ENCODE measurements at places on chromosomes 7 and 10. TPM values are rescaled to one million over a fixed set of nuclear protein-coding genes. Genes with fewer than 3 reads are reported as not detected.

Gene GIMAP6
- total RNA-seq = not detected

Gene AQP1
- 25.9 TPM for total RNA-seq

Gene CALD1
- 99.8 TPM for total RNA-seq

Gene FAM25G
- total RNA-seq = not detected

GRCh38 chr7:124686543-124687171 lies 78.9 kb downstream of the GPR37 start:
- DNase-seq = no peak

DNA sequence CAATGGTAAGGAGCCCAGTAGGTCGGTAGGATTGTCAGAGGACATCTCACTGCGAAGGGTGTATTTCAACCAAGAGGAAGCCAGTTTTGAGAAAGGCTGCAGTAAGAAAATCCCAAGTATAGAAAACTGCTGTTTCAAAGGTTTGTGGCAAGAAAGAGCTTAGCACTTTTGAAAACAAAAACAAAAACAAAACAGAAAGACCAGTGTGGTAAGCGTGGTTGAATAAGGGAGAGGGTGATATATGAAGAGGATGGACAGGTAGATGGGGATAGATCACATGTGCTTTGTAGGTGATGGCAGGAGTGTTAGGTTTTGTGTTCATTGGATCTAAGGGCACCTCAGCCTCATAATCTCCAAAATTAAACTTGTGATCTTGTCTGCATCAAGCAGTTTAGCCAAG lies 141.6 kb upstream of the WNT16 start:
- no peak for DNase-seq

DNA sequence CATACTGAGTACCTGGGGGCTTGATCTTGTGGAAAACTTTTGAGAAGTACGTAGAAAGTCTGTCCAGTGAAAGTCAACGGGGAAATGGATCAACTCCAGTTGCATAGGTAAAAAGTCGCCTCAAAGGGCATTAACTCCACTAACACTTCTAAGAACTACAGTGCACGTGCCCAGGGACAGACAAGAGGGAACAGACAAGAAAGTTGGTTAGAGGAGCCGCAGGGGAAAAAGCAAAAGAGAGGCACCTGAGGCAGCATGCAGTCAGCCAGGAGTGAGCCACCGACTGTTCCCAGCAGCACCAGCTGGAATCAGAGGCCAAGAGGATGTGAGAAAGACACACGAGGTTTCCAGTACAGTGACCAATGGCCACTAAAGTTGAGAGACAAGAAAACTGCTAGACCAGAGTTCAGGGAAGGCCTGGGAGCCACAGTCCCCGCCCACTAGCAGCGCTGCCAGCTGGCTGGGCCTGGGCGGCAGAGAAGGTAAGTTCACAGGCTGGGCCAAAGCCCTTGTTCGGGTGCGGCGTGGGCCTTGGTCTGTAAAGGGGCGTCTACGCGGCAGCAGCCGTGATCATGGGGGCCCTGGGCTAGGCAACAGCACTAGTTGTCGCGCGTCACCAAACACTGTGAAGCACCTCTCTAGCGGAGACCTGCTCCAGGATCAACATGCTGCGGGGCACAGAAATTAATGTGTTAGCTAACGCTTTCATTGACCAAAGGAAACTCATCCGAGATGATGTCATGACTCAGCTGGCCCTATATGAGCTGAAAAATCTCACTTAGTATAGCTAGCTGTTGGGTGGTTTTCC lies 14.0 kb downstream of the ITGB1 start:
- no peak for DNase-seq

- no peak for DNase-seq
These were observed 21.9 kb upstream of the CREB3L2 start for GRCh38 chr7:138023618-138024342.

- peak; percentile 19 for DNase-seq
These were observed 5.7 kb upstream of the TIAL1 start for GRCh38 chr10:119602241-119603095.

DNA sequence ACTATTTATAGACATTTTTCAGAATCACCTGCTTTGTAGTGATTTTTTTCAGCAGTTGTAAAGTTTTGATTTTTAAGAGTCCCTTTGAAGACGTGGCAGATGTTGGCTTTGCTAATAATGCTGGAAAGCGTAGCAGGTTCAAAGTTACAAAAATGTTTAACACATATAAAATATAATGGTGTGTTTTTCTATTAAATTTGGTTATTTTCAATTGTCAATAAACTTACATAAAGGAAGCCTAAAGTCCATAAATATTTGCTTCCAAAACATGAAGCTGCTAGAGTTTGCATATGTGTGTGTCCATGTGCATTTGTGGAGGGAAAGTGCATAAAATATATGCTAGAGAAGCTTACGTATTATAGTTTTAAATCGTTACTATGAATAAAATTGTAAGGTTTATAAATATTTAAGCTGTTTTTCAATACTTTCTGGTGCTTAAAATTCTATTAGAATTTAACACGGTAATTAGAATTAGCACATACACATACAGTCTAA lies 3.7 kb downstream of the MEOX2 start:
- DNase-seq = no peak

DNA sequence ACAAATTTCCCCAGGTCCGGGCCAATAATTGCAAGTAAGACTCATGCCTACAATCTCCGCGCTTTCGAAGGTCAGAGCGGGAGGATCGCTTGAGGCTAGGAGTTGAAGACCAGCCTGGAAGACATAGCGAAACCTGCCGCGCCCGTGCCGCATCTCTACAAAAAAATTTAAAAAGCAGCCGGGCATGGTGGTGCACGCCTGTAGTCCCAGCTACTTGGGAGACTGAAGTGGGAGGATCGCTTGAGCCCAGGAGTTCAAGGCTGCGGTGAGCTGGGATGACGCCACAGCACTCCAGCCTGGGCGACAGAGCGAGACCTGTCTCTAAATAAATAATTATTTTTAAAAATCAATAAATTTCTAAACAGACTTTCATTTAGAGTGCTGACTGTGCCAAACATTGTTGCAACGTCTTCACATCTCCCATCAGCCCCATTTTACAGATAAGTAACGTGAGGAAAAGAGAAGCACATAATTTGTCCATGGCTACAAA lies 494 bp upstream of the CFAP43 start:
- DNase-seq = no peak
